Activated CD4-positive, alpha-beta T cell treated with anti-CD3 and anti-CD28 coated beads, Interleukin-2, amount 50 U/mL, for 48 hours (primary cell): ENCODE measurements at places on chromosomes 4 and X.

GRCh38 chrX:118666521-118666920 lies 60.9 kb upstream of the IL13RA1 start:
- no peak for DNase-seq

DNA sequence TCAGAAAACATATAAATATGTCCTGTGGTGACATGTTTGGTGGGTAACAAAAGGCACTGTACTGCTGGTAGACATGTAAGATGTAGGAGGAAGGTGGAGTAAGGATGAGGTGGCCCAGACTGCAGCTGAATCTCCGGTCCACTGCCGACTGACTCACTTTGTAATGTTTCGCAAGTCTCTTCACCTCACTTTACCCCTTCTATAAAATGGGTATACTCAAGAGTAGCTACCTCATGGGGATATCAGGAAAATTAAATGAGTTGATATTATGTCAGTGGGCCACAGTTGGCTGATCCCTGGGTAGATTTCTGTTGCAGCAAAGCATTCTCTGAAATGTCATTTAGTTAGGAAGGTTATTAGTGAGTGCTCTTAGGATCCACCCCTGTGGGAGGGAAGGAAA lies 22.1 kb downstream of the MRFAP1 start:
- DNase-seq = no peak

GRCh38 chr4:6362243-6362885 lies 92.7 kb downstream of the WFS1 start:
- DNase-seq = no peak

DNA sequence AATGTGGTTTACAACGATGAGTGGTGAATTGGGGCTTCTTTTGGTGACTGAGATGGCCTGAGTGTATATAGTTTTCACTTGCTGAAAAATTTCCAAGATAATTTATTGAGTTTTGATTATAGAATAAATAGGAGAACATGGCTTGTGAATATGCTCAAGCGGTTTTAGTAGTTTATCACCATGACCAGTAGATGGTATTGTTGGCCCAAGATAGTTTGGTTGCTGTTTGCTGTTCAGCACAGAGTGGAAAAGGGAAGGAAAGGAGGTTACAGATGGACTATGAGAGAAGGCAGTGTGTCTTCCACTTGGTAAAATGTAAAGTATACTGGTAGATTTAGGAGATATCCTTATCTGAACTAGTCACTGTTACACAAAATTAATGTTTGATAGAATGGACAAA lies 55.8 kb upstream of the POU4F2 start:
- no peak for DNase-seq

DNA sequence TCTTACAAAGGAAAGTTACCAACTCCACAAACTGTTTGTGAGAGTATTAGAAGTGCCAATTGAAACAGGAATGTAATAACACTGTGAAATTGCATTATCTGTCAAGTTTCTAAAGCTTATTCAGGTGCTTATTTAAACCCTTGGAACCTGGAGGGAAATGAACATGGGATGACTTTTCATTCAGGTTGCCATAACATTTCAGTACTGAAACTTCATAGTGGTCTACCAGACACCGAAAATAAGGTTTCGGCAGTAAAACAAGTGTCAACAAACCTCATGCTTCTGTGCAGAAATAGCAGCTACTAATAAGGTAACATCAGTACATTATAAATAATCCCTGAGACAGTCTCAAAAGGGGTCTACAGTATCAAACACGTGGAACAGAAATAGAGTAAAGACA lies 890.7 kb upstream of the INTU start:
- no peak for DNase-seq

DNA sequence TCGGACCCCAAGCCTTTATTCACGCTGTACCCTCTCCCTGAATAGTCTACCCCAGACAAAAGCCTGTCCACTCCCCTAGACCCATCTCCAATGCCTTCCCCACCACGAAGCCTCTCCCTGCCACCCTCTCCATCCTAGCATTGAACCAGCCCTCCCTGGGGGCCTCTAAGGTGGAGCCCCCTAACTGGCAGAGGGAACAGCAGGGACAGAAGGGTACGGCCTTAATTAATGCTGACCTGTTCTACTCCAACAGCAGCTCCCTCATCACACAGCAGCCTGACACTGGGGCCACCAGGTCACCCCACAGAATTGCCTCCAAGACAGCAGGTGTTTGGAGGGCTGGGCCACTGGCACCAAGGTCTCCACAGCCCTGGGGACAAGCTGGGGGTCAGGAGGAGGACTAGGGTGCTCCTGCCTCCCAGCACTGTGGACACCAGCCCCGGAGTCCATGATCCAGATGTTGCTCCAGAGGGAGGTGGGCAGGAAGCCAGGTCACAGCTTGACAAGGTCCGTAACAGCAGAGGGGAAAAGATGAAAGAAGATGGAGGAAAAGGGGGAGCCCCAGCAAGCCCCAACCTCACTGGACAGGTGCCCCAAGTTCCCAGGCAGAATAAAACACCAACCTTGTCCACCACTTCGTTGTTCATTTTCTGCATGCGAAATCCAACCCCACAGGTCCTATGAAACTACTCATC lies 3.7 kb downstream of the CRMP1 start:
- DNase-seq = no peak

DNA sequence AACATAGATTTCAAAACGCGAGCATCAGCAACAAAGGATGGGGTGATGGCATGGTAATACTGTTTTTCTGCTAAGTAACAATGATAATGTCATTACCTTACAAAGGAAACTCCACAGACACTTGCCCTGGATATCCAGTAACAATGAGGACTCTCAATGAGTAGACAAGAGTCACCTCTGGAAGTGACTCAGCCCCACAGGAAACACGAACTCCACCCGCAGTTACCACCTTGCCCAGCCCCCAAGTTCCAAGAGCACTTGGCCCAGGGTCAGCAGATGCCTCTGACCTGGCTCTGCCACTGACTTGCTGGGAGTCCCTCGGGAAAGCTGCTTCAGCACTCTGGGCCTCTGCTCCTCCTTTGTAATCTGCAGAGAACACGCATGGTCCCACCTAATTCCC lies 110.3 kb upstream of the MAP3K15 start:
- peak; percentile 45 for DNase-seq

GRCh38 chr4:173685831-173686210 lies 155.8 kb upstream of the HAND2 start:
- no peak for DNase-seq

DNA sequence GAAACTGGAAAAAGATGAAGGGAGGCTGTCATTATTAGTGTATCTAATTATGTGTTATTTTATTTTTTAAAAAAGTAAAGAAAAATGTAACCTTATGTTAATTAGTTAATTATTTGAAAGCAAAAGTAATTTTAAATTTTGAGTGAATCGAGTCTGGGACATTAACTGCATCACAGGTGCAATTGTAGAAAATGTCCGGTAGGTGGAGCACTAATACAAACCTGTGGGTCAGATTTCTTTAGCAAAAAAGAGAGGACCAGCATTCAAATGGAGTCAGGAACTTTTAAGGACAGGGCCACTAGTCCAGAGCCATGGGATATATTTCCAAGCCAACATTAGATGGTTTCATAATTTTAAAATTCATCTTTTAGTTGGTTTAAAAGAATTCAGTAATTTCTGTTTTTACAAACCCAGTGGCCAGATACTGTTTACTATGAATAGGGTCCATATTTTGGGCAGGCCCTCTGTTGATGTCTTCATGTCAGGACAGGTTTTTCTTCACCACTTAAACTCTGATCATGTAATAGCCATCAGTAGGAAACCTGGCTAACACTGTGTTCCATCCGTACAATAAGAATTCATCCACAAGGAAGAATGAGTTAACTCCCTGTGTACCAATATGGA lies 27.2 kb downstream of the BST1 start:
- peak; percentile 12 for DNase-seq

GRCh38 chr4:104451573-104451972 lies 43.1 kb downstream of the CXXC4 start:
- DNase-seq = no peak

DNA sequence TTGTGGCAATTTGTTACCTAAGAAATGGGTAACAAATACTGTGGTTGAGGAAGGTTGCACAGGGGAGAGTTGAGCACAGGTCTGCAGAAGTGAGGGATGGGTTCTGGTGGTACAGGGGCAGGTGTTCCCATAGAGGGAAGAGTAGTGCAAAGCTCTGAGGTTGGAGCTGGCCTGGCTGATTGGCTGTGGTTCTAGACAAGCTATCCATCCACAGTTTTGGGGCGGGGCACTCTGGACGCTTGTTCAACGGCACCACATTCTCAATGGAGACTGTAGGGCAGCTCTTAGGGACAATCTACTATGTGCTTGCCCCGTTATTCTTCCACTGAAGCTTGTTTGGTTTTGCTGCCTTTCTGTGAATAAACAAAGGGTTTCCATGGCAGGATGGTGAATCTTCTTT lies 35.4 kb downstream of the NAT8L start:
- no peak for DNase-seq

- no peak for DNase-seq
Measured at GRCh38 chrX:1330605-1331004, 6.0 kb upstream of the IL3RA start.

DNA sequence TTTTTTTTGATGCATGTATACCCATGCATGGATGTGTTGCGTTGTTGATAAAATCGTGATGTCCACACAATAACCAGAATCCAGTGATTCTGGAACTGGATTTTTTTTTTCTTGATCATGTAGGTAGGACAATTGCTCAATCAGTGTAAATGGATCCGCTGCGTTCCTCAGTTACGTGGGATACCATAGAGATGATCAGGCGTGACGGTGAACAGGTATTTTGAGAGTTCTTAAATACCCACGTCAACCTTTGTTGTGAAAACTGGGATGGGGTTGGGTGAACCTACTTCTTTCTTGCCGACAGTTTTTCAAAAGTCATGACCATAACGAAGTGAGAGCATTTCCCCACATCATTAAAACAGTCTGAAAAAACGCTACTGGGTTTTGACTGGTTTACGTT lies 913 bp upstream of the SMIM10L2A start:
- no peak for DNase-seq

GRCh38 chr4:56575820-56576429 lies 70.3 kb downstream of the ARL9 start:
- DNase-seq = no peak

GRCh38 chr4:28479666-28480065 lies 1619.0 kb downstream of the STIM2 start:
- no peak for DNase-seq

- DNase-seq = no peak
Measured at GRCh38 chr4:188221090-188221489, 81.8 kb downstream of the TRIML1 start.

GRCh38 chrX:86047174-86047935 lies at the start of gene CHM:
Gene CHM, minus strand, starts transcription at chrX:86047558. Its CDS starts 26 bp downstream, at chrX:86047532.
- DNase-seq = peak; percentile 53

GRCh38 chrX:123450222-123450621 lies 266.1 kb downstream of the GRIA3 start:
- no peak for DNase-seq

DNA sequence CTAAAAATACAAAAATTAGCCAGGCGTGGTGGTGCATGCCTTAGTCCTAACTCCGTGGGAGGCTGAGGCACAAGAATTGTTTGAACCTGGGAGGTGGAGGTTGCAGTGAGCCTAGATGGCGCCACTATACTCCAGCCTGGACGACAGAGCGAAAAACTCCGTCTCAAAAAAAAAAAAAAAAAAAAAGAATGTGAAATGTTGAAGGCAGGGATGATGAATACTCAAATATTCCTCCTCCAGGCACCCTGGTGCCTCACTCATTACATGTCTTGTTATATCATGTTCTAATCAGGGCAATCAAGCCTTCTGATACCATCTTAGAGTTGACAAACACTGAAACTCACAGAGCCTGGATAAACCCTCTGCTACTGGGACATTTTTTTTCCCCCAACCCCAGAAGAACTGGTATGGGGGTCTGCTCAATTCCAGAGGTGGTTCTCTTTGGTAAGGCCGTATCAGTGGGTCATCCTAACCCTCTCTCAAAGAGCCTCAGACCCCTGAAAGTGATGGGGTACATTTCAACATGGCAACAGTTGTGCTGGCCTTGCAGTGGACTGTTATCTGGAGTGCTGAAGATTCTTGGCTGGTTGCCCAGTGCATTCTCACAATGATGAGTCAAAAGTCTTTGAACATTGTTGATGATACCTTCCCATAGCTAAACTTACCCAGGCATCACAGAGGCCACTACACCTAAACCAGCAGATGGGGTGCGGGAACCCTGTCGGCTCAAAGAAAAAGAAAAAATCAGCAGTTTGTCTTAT lies 2.4 kb upstream of the SH3KBP1 start:
- DNase-seq = peak; percentile 49

DNA sequence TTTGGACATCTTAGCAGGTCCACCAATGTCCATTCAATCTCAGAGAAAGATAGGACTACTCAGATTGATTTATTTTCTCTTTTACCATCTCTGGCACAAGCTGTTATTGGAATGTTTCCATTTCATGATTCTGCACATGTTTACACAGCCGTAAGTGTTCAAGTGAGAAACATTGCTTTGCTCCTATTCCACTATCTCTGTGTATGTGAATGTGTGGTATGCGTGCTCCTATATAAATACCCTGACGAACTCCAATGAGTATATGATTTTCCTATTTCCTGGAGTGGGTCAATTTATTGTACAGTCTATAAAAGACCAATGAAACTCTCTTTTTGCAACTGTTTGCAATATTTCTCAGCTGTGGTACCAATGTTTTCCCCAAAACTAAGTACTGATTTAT lies 221.0 kb upstream of the GALNT7 start:
- DNase-seq = no peak

DNA sequence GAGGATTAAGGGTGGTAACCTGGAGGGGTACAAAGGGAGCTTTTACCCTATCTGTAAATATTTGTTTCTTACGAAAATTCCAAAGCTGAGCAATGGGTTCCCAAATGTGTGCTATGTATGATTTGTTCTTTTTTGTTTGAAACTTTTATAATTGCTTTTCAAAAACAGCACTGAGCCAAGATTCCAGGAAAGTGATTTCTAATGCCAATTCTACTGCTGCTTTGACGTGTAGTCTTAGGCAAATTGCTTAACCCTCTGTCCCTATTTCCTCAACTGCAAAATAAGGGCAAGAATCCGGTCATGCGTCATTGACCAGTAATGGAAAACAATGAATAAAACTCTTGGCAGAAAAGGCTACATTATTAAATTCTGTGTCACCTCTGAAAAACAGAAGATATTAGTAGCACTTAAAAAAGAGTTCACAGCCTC lies 454.7 kb downstream of the IL15 start:
- DNase-seq = no peak

GRCh38 chr4:26337612-26338011 lies 16.8 kb downstream of the RBPJ start:
- DNase-seq = no peak

- DNase-seq = peak; percentile 12
Measured at GRCh38 chrX:135543924-135544323, 23.5 kb downstream of the INTS6L start.

DNA sequence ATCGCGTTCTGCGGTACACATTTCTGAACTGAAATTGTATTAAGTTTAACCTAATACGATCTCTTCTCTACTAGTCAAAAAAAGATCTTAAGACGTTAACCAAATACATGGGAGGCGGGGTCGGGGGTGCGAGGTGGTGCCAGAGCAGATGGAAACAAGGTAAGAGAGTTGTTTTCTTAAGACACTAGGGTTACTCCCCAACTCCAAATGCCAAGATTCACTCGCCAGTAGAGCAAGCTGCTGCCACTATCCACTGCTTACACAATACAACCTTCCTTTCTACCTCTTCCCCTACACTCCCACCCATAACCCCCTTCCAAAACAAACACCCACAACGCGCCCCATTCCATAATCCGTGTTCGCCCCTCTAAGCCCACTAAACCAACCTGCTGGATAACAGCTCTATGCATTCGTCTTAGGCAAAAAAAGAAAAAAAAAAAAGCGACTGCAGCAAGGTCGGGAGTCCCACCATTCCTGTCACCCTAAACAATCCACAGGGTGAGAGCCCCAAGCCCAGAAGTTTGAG lies 1.3 kb downstream of the LCORL start:
- DNase-seq = peak; percentile 13
